ENCODE measurements at places on chromosomes 3 and 15. TPM values are rescaled to one million over a fixed set of nuclear protein-coding genes. Genes with fewer than 3 reads are reported as not detected.

- DNase-seq, result no peak
Observed at GRCh38 chr3:147412261-147412916, 3.2 kb downstream of the ZIC1 start.

Gene FETUB
- 0.04 TPM for total RNA-seq

Gene SIDT1
- 2.5 TPM for total RNA-seq

Gene ISL2
- total RNA-seq, result 0.04 TPM

Gene GRAMD2A
- total RNA-seq, result 0.98 TPM

DNA sequence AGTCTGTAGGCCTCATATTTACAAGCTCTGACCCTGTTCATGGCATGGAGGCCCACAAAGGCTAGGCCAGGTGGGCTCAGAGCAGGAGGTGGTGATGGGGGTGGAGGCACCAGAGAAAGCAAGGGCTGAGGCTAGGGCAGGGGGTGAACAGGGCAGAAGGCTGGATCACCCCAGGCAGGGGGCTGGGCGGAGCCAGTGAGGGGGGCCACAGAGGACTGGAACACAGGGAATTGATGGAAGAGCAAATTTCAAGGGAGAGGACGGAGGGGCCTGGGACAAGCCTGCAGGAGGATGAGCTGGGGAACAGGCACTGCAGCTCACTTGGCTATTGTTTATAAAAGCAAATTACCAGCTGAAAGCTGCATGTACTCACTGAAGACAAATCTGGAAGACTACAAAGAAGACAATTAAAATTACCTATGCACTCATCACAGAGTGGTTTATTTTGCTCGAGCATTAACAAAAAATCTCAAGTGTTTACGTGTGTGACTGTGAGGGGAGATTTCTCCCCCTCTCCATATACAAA, 11.0 kb downstream of the TNFAIP8L3 start:
- no peak for DNase-seq

DNA sequence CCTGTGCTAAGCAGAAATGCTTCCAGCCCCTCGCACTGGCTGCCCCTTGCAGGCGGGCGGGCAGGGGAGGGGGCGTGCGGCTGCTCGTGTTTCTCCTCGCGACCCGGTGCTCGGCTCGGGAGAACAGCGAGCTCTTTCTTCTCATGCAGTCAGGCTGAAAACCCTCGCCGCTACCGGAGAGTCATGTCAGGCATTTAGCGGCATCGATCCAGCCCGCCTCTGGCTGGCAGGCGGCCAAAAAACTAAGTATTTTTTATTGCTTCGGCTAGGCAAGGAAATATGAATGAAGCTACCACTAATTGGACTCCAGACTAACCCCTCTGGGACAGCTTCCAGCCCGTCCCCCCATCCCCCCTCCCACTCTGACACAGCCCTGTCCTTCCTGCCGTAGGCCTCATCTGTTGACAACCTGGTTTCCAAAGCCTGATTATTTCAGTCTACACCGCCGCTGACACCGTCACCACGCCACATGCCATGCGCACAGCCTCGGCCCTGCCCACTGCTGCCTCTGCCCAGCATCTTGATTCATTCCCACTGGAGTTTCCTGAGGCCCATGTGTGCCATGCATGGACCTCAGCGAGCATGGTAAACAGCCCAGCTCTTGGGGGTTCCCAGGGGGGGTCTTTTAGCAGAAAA, 35.3 kb downstream of the TLE3 start:
- peak; percentile 92 for DNase-seq

DNA sequence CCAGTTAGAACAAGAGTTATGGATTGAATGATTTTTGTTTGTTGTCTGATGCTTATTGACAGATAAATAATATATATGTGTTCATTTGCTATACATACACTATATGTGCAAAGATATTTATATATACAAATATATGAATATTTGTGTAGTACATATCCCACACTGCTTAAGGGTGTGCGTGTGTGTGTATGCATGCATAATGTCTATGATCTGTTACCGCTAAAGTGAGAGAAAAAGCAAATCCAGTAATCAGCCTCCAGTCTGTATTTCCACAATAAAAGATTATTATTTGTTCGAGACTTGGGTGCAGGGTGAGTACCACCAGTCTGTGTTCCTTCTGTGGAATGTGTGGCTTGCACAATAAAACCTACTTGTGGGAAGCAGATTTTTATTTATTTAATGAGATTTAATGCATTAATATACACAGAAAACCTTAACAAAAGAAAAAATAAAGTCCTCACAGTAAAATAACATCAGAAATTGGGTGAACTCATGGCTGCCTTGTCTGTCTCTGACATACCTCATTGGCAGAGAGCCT, 366.0 kb upstream of the TBL1XR1 start:
- DNase-seq, result no peak

Gene KNG1
- total RNA-seq, result 0.13 TPM

Gene IL17RB
- 0.93 TPM for total RNA-seq

GRCh38 chr3:128823631-128824030, 55.8 kb upstream of the ACAD9 start:
- DNase-seq, result no peak

Gene BSN
- 0.44 TPM for total RNA-seq
